Stimulated activated CD8-positive, alpha-beta memory T cell treated with anti-CD3 and anti-CD28 coated beads, Interleukin-15, amount 100 ng/mL, for 4 hours (primary cell): ENCODE measurements at places on chromosomes 4 and X.

DNA sequence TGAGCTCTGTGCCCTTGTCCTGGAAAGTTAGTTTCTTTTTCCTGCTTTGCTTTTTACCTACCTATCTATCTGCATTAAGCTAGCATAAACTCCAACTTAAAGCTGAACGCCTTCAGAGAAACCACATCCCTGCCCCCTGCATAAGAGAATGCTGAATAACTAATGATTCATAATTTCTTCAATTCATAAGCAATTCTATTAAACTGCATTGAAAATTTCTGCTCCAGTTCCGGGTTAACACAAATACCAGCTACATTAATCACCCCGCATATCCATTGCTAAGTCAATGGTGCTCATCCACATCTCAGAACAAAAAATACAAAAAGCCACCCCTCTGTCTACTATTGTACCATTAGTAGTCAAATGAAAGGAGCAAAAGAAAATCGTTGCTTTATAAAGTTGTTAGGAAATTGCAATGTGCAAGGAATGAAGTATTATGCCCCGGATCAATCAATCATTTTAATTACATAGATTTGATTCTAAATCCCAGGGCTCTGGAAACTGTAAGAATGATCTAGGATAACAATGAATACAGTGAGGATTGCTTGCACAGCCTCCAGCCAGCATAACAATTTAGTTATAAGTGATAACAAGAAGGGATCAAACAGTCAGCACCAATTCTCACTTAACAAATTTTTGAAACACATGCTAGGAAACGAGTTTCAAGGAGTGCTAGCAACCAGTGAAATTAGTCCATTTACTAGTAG is 106.8 kb downstream of the ELOVL6 start:
- no peak for DNase-seq

DNA sequence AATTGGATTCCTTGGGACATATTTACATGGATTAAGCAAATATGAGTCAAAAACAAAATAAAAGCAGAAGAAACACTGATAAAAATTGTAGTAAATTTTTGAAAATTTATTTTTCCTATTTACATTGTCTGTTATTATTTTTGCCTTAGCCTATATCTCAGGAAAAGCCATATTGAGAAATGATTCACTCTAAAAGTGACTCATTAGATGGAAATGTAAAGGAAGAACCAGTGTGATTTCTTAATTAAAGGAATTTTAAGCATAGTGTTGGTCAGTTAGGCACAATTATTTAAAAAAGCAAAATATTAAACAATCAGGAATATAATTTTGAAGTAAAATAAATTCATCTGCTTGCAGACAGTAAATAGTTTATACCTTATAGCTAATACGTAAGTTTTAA is 167.4 kb upstream of the NAP1L5 start:
- no peak for DNase-seq

DNA sequence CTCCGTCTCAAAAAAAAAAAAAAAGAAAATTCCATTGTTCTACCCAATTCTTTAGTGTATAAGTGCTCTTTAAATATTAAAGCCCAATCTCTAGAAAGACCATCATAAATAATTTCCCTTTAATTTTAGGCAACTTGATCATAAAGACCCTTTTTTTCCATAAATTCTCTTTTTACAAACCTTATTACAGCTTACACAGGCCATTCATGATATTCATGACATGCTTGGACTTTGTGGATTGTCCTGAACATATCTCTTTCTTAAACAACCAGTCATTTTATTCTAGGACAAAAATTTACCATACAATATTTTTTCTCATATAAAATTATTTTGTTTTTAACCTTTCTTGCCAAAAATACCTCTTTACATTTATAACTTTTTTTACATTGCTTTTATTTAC is 30.5 kb downstream of the TLR8 start:
- no peak for DNase-seq

DNA sequence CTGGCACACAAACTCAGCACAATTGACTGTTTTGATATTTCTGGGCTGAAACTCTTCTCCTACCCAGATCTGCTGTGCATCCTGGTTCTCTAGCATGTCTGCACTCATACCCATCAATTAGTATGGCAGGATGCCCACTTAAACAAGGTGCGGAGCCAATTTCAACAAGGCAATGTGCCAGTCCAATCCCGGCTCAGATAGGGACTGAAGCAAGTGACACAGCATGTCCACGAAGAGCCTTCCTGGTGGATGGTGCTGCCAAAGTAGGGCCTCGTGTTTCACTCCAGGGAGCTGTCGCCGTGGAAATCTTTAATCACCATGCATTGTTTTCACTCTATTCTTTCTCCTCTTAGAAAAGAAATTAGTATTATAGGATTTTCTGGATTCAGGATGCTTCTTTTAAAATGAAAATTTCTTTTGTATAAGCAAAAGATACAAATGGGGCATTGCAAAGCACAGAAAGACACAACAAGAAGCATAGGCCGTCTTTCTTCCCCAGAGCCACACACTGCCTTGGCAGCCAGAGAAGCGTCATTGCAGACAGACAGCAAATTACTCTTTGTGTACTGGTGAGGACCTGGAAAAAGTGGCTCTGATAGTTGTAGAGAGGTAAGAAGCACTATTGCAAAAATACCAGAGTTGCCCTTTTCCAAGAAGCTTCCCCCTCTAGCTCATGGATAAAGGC is 40.6 kb upstream of the LSM6 start:
- DNase-seq, result no peak
